Stimulated activated CD4-positive, alpha-beta T cell treated with anti-CD3 and anti-CD28 coated beads, TNF-alpha, amount 100 ng/mL, for 24 hours (primary cell): ENCODE measurements at places on chromosomes 5 and 9.

DNA sequence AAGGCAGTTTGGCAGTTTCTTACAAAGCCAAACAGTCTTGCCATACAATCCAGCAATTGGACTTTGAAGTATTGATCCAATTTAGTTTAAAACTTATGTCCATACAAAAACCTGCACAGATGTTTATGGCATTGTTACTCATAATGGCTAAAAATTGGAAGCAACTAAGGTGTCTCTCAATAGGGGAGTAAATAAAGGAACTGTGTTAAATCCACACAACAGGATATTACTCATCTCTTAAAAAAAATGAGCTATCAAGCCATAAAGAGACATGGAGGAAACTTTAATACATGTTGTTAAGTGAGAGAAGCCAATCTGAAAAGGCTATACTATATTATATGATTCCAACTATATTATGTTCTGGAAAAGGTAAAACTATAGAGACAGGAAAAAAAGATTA, 313.6 kb upstream of the CD180 start:
- DNase-seq, result no peak

- no peak for DNase-seq
Measured at GRCh38 chr5:149800633-149801032, 70.5 kb downstream of the PPARGC1B start.

DNA sequence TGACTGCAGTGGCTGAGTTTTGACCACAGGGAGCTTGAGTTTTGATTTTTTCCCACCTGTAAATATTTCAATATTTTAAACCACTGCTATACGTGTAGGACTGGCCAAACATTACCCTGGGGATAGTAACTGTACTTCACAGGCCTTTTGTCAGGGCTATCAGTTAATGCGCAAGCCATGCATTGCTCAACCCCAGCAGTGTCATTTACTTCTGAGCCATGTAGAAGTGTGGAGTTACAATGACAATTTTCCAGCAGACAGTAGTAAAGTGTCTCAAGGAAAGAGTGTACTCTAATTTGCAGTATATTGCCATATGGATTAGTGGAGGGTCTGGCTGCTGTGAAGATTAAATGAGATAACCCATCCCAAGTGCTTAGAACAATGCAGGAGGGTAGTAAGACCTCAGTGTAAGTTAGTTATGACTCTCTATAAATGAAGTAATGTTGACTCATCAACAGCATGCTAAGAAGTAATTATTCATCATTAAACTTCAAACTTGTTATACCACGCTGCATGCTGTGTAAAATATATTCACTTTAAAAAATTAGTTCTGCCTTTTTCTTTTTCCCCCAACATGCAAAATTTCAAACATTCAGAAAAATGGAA, 489.2 kb downstream of the KDM4C start:
- no peak for DNase-seq

- no peak for DNase-seq
Measured at GRCh38 chr5:75847561-75848021, 130.4 kb upstream of the POC5 start.

DNA sequence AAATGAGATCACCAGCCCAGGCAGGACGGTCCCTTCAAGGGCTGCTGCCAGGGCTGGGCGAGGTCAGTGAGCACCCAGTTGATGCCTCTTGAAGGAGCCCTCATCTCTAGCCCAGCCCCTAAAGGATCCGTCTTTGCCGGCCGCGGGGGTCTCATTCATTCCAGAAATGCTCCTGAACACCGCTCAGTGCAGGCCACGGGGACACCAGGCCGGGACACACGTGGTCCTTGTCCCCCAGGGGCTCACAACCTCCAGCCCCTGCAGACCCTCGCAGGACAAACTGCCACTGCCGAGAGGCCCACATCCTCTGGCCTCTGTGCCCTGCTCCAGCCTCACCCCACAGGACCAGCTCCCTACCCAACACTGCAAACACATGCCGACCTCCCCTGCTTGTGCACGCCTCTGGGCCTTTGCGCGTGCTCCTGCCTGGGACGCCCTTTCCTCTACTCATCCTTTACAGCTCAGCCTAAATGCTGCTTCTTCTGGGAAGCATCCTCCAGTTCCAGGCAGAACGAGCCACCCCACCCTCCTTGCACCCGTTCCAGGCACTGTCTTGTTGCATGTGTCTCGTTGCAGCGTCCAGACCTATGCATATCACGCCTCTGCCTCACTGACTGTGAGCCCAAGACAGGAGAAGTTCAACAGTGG, 10.3 kb upstream of the LAMC3 start:
- no peak for DNase-seq
